A673 (cell line): ENCODE measurements at places on chromosomes 5 and 9. TPM values are rescaled to one million over a fixed set of nuclear protein-coding genes. Genes with fewer than 3 reads are reported as not detected.

- no peak for DNase-seq
These were observed 13.8 kb downstream of the DMAC1 start for GRCh38 chr9:7785813-7786212.

DNA sequence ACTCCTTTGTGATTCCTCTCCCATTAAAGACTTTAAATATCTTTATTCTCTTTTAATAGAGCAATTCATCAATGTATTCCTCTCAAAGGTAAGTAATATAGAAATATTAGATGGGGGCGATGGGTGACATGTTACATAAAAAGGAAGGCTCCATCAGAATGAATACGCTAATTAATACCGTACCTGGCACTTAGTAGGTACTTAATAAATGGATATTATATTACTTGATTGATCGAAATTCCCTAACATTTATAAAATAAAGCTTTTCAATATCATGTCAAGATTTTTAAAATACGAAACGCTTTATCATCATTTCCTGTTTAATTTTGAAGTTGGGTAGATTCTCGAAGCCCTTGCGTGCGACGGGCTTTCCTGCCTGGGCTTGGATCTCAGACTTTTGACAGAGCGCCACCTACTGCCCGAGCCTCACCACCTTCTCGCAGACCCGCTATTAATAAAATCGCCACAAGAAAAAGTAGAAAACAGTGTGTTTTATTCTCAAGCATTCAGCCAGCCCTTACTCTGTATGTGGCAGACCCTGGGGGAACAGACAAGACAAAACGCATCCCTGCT, 99.4 kb downstream of the C5orf15 start:
- peak; percentile 89 for DNase-seq

GRCh38 chr9:130782886-130783530, 52.0 kb upstream of the ABL1 start:
- DNase-seq, result no peak

The ADAMTS13 gene
- 1.3 and 3.1 TPM in 2 replicates for total RNA-seq

DNA sequence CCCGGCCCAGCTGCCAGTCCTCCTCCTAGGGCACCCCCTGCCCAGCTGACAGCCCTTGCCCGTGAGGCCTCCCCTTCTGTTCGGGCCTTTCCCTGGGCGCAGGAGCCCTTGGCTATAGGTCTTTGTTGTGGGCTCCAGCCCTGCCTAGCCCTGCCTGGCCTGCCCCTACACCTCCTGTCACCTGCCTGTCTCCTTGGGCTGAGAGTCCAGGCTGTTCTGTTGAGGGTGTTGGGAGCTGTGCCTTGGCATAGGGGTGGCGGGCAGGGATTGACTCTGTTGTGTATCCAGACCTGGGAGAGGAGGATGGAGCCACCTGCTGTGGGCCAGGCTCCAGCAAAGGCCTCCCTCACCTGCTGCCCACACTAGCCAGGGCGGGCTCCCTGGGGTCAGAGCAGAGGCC, 11.6 kb downstream of the FCN2 start:
- DNase-seq, result no peak

DNA sequence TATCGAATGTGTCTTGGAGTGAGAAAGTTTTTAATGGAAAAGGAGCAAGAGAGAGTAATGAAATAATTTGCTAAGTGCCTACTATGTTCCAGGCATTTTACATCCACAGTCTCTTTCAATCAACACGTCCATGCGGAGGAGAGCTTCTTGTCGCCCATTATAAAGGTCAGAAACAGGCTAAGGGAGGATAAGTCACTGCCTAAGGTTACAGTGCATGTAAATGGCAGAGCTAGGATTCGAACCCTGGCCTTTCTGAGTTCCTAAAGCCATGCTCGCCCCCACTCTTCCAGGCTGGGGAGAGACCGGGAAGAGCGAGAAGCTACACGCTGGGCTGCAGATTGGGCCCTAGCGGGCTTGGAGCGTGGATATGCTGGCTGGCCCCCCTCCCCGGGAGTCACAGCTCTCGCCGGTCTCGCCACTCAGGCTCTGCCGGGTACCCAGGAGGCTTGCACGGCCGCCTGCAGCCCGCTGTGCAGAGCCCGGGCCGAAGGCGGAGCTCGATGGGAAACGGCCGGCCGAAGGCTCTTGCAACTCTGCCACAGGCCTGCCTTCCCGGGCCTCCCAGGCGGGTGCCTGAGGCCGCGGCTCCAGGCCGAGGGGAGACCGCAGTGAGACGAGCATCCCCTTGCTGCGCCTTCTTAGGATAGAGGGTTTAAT, 775 bp upstream of the LHX2 start:
- DNase-seq, result no peak

The SLC6A19 gene
- not detected in 2 replicates for total RNA-seq

The DNAJC18 gene
- total RNA-seq, result 16.7 and 21.1 TPM in 2 replicates

- DNase-seq, result peak; percentile 37
These were observed 535 bp downstream of the RFX3 start for GRCh38 chr9:3525096-3525835.

The LCN9 gene
- not detected in 2 replicates for total RNA-seq

DNA sequence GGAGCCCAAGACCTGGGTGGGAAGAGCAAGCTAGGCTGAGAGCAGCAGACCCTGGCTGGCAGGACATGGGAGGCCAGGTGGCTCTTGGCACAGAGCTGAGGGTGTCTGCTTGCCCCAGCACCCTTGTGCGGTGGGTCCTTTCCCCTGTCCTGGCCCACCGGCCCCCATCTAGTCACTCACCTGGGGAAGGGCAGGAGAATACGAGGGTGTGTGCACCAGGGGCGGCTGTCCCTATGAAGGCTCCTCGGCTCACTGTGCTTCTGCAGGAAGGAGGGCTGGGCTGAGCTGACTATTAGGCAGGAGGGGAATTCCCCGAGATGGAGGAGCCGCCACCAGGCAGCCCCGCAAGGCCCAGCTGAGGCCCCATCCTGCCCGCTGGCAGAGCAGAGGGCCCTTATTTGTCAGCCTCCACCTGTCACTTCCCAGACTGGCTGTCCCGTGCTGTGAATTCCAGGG, 6.1 kb upstream of the TNIP1 start:
- no peak for DNase-seq

The ANKRD18A gene
- total RNA-seq, result not detected in 2 replicates

DNA sequence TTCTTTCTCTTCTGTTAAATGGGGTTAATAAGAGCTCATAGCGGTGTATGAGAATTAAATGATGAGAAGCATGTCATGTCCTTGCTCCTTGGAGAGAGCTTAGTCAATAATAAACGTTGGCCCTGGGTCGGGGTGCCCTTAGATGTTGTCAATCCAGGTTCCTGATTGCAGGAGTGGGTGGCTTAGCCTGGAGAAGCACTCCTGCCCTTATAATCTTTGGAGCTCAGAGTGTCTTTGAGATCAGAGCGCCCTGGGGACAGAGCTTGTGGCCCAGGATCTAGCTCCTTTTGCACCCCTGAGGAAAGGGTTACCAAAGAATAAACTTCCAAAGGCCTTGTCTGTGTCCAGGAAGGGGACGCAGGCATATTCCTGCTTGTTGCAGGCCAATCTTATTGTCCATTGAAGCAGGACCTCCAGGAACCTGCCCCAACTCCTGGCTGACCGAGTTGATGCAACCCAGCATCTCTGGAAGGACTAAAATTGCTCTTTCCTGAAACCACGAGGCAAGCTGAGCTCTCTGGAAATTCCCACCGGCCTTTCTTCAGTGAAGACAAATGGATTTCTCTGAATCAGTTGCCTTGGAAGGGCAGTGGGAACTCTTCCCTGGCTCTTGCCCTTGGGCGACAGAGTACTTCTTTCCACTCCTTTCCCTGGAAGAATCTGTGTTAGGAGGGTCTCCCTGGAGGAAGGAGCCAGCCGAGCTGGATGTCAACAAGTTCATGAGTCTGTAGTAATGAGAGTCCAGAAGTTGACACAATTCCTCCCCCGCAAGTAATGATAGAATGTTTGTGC, 6.4 kb upstream of the AMBP start:
- no peak for DNase-seq

The C5orf58 gene
- not detected in 2 replicates for total RNA-seq

DNA sequence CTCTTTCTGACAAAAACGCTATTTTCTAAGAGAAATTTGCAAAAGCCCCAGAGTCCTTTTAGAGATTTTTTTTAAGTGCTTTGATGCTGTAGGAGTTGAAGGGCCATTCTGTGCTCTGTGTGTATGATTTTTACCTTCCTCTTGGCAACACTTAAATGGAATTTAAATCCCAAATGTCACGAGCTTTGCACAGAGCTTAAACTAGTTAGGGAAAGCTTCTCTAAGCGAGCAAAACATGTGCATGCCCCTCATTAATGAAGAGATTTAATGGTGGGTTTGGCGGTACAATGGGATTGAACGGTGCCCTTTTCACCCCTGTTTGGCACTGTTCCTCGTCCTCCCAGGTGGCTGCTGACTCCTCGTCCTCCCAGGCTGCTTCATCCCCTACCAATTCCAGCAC, 220.7 kb downstream of the DRD1 start:
- no peak for DNase-seq

DNA sequence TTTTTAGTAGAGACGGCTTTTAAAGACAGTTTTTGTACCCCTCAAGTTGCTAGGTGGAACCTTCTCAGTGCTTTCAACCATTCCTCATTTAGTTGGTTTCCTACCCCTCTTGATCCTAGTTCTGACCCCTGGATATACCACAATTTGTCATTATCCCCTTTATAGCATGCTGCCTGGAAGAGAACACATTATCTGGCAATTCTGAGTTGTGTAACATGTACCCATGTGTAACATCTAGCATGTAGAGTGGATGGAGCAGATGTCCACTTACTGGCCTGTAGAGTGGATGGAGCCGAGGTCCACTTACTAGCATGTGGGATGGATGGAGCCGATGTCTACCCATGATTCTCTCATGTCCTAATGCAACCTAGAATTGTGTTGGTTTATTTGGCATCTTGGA, 7.5 kb downstream of the SLC36A1 start:
- no peak for DNase-seq

DNA sequence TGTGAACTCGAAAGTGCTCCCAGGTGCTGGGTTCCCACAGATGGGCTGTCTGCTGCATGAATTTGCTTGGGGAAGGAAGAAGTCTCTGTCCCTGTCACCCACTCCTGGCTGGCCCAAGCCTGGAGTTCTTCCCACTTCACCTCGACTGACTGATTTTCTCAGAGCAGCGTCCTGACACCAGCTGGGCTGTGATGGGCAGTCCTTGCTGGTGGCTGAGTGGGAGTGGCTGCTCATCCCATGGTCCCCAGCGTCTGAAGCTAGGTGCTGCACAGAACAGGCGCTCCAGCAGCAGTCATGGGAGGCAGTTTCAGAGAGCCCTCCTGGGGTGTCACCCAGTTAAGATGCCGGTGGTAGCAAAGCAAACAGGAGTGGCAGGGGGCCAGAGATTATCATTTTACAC, 10.1 kb upstream of the NEURL1B start:
- no peak for DNase-seq
